ENCODE measurements at places on chromosomes 12 and 14.

- DNase-seq = no peak
Observed at GRCh38 chr12:6165395-6165794, 34.8 kb upstream of the CD9 start.

- DNase-seq = no peak
Observed at GRCh38 chr12:114263056-114263805, 142.7 kb downstream of the TBX5 start.

DNA sequence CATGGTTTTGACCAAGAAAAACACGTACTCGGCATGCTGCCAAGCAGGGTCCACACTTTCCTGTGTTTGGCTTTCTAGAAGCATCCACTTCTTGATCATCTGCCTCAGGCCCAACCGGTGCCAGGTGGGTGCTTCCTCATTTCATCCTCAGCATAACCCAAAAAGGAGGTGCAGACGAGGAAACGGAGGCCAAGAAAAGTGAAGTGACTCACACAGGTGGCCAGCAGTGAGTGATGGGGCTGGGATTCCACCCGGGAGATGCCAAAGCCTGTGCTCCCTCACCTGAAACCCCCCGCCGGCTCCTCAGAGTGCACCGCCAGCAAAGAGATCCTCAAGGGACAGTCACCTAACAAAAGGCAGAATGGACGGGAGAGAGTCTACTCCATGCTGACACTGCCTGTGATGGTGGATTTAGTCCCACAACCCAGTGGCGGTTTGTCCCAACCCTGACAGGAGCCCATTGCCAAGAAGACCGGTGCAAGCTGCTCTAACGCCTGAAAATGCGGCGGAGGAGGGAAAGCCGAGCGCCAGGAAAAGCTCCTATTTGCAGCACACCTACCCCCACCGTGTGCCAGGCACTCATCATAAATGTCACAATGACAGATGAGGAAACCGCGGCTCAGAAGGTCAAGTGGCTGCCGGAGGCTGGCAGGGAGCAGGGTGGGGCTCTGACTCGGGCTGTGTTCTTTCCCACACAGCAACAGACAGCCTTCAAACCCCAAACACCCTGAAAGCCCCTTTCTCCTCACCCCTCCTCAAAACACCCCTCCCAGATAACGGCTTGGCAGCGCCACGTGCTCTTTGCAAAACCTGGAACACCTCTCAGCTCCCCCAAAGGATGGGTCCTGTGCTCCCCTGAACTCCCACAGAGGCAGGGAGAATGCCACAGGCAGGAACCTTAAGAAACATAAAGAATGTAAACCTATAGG, 18.8 kb downstream of the BCL11B start:
- no peak for DNase-seq

- DNase-seq = no peak
Observed at GRCh38 chr14:79408696-79409095, 802.6 kb downstream of the DIO2 start.

DNA sequence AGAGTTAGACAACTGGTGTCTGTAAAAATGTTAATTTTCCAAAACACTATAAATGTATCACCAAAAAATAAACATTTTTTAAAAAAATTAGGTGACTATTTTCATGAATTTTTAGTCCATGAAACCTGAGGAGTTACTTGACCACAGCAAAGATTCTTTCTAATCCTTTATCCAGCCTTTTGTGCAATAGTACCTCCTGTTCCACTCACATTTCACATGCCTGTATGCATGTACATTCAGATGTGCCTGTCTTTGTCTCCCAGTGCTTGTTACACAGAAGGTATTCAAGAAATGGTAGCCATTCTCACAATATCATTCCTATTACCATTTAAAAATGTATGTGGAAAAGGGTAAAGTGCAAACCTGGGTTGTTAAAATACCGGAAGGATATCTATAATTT, 857.0 kb downstream of the DIO2 start:
- no peak for DNase-seq

GRCh38 chr14:34665785-34666435, 36.0 kb upstream of the SNX6 start:
- no peak for DNase-seq

- DNase-seq = no peak
Observed at GRCh38 chr12:57126561-57126960, 1.7 kb upstream of the LRP1 start.

DNA sequence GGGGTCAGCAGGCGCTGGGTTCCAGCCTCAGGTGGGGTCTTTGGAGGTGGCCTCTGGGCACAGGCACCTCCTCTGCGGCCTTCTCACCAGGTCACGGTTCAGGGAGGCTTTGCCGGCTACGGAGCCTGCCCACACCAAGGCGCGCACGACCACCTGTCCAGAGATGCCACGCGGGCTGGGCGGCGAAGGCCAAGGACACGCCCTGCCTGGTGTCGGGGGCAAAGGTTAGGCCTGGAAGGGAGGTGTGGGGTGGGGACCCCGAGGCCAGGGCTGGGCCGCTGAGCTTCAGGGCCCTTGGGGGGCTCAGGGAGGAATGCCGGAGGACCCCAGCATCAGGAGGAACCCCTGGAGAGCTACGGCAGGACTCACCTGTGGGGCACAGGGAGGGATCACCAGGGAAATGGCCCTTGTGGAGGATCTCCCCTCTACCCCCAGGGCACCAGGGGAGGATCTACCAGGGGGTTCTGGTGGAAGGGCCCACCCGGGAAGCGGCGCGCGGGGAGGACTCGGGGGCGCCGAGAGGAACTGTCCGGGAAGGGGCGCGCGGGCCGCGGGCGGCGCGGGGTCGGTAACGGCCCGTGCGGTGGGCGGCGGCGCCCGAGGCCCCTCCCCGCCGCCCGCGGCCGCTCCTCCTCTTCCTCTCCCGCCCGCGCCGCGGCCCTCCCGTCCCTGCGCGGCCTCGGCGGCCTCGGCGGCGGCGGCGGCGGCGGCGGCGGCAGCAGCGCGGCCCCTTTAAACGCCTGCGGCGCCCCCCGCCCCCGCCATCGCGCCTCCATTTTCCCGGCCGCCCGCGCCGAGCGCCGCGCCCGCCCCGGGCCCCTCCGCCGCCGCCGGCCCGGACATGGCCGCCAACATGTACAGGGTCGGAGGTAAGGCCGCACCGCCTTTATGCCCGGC, at the start of gene MTA1:
MTA1 (plus strand) TSS at position 633 of the 897 bp plus-strand sequence; CDS start at position 842, 209 bp downstream.
- no peak for DNase-seq

DNA sequence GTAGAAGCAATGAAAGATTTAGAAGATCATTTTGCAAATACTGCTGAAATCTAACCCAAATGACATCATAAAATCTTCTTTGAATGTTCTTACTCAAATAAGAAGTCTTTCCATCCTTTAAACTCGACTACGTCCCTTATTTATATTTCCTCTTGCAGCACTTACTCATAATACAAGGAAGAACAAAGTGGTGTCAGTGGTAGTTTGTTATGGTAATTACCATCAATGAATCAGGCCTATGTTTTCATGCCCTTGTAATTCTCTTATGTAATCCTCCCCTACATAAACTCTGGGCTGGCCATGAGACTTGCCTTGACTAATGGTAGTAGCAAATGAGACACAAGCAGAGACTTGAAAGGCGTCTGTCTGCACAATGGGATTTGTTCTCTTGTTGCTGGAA, 17.0 kb downstream of the EEA1 start:
- DNase-seq = no peak

GRCh38 chr12:117897372-117898161, 71.2 kb downstream of the KSR2 start:
- no peak for DNase-seq

Measured in NK-92 treated with Interleukin-12 subunit alpha and Interleukin-12 subunit beta, amount 100 ng/mL, for 24 hours (cell line).